ENCODE measurements at places on chromosomes 4 and X.

DNA sequence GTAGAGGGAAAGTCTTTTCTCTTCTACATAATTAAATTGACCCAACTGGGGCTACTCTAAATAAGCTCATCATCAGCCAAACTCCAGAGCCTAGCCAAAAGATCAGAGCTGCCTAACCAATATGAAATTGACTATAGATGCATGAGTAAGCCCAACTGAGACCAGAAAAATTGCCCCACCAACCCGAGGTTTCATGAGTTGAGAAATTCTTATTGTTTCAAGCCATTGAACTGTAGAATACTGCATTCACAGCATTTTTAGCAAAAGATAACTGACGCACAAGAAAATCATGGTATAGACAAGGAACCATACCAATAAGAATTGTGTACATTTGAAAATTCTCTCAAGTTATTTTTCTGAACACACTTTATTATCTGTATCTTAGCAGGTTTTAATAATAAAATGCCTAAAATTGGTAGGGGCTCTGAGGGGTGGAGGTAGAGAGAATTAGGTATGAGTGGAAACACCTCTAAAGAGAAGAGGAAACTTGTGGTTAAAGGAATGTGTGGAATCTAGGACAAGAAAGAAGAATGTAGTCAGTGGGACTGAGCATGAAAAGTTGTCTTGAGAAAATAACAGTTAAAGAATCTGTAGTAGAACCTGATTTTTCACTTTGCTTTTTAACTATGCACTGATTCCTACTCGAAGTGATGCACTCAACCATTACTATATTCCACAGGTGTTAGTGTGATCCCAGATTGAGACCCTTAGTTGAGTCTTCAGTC, 200.9 kb upstream of the PPP1R2C start:
- no peak for DNase-seq

DNA sequence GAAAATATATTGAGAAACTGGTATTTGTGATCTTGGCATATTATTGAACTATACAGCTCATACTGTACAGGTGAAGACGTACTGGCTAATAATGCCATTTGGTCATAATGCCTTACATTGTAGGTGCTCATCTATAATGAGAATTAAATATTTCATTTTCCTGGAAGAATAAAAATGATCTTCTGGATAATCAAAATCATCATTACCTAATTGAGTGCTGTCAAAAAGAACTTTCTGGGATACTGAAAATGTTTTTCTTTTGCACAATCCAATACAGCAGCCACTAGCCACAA, 4.1 kb downstream of the RASGEF1B start:
- DNase-seq = no peak

GRCh38 chr4:48858130-48858529, 27.2 kb downstream of the OCIAD1 start:
- no peak for DNase-seq

- no peak for DNase-seq
Measured at GRCh38 chrX:134315866-134316265, 78.9 kb downstream of the CCDC160 start.

DNA sequence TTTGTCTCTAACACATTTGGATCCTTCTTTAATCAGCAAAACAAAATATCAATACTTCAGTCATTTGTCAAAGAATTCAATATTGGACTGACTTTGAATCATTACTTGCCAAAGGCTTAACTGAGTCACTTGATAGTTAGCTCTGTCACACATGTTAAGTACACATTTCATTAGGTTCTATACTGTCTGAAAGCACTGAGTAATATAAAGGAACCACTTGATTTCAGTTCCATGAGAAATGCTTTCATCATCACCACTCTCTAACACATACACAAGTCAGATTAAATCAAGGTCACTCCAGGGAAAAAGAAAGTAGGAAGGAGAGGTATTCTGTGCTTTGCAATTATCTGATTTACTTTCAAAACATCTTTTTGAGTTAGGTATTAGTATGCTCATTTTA, 1233.1 kb downstream of the C4orf33 start:
- no peak for DNase-seq

DNA sequence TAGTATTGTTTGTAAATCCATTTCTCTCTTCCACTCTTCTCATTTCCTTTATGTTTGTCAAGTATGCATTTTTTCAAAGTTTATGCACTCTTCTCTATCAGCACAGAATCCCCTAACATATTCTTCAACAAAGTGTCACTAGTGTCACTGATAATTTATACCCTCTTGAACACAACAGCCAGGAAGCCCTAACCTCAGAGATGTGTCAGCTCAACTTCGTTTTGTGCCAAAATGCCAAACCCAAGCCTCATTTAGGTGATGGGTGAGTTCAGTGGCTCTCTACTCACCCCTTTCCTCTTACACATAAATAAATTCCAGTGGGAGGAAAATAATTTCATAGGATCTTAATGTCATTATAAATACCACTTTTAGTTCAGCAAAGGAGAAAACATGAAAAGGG, 22.4 kb upstream of the P2RY10 start:
- no peak for DNase-seq

GRCh38 chr4:40484346-40485090, 145.1 kb downstream of the RBM47 start:
- DNase-seq = no peak

GRCh38 chr4:54844911-54845310, 187.2 kb downstream of the KIT start:
- no peak for DNase-seq

GRCh38 chr4:155582971-155583437, 83.6 kb upstream of the GUCY1A1 start:
- DNase-seq = no peak
